GM23248 (cell line): ENCODE measurements at places on chromosomes 5 and 9.

GRCh38 chr9:3386753-3387152 is 139.0 kb downstream of the RFX3 start:
- DNase-seq, result no peak

- peak; percentile 15 for DNase-seq
These were observed 78.5 kb downstream of the ZNF618 start for GRCh38 chr9:113954591-113954990.

DNA sequence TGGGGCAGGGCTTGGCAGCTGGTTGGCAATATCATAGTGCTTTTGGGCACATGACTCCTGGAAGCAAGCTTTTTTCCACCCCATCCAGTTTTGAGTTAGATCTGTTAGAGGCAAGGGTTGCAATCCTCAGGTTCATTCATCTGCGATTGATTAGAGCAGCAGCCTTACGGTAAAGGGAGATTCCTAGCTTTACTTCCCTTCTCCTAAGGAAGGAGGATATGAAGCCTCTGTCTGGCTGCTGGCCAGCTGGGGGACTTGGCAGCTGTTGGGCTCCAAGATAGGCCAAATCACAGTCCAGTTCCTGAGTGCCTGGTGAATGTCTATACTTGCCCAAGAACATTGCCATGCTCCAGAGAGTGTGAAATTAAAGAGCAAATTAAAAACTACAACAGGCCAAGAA is 113.4 kb upstream of the CCNH start:
- no peak for DNase-seq

DNA sequence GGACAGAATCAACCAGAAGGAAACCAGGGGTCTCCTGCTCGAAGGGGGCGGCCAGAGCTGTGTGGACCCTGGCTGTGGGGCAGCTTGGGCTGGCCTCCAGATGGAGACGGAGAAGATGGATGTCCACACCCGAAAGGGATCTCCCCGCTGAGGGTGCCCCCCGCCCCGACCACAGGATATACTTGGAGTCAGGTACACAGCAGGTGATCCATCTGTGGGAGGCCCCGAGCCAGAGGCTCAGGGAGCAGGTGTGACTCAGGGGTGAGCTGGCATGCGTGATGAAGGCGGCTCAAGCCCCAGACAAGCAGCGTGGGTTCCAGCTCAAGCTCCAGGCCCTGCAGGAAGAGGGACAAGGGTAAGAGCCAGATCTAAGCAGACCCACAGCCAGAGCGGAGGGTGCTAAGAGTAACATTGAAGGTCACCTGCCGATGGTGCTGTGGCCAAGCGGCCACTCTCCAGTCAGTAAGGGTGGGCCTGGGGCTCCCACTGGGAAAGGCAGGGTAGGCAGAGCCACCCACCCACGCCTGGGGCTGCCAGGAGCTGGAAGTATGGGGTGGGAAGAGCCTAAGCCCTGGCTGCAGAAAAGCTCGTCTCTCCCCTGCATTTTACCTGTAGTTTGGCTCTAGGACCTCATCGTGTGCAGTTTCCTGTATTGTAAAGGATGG is 30.6 kb upstream of the MVB12B start:
- DNase-seq, result no peak

GRCh38 chr9:2853517-2853916 is 9.6 kb upstream of the PUM3 start:
- DNase-seq, result no peak

DNA sequence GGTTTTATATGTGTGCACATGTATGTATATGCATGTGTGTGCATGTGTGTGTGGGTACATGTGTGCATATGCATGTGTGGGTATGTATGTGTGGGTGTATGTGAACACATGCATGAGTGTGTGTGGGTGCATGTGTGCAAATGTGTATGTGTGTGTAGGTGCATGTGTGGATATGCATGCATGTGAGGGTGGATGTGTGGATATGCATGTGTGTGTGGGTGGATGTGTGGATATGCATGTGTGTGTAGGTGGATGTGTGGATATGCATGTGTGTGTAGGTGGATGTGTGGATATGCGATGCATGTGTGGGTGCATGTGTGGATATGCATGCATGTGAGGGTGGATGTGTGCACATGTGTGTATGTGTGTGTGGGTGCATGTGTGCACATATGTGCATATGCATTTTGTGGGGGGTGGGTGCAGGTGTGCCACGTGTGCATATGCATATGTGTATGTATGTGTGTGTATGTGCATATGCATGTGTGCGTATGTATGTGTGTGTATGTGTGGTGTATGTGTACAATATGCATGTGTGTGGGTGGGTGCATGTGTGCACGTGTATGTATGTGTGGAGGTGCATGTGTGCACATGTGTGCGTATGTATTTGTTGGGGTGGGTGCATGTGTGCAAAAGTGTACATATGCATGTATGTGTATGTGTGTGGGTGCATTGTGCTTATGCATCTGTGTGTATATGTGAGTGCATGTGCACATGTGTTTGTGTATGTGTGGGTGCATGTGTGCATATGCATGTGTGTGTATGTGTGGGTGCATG is 144.2 kb downstream of the GAS1 start:
- DNase-seq, result no peak

- DNase-seq, result peak; percentile 65
These were observed 9.2 kb upstream of the PHYHD1 start for GRCh38 chr9:128911529-128912035.

- DNase-seq, result no peak
These were observed 194.5 kb upstream of the RIOK2 start for GRCh38 chr5:97377582-97377981.

- DNase-seq, result no peak
These were observed 183.5 kb upstream of the EDIL3 start for GRCh38 chr5:84568171-84568570.

- DNase-seq, result no peak
These were observed 26.5 kb downstream of the AFAP1L1 start for GRCh38 chr5:149298163-149298562.

GRCh38 chr5:108505608-108506007 is 123.7 kb upstream of the FBXL17 start:
- no peak for DNase-seq

GRCh38 chr5:180526269-180526668 is 32.1 kb downstream of the CNOT6 start:
- DNase-seq, result no peak

- no peak for DNase-seq
These were observed 198.1 kb downstream of the EFNA5 start for GRCh38 chr5:107472620-107473064.

GRCh38 chr9:128841694-128842492 is 12.3 kb upstream of the SPOUT1 start:
- no peak for DNase-seq

DNA sequence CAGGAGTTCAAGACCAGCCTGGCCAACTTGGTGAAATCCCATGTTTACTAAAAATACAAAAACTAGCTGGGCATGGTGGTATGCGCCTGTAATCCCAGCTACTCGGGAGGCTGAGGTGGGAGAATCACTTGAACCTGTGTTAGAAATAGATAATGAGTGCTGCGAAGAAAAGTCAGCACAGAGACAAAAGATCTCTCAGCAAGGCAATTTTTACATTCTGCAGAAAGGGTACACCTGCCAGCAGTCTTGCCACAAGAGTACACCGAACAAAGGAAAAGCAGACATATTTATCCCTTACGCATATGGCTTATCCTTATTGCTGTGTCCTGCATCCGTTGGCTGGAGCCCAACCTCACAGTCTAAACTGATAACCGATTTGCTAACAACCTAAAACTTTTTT is 16.2 kb upstream of the GPBP1 start:
- DNase-seq, result no peak

- no peak for DNase-seq
These were observed 1.7 kb downstream of the CPLX2 start for GRCh38 chr5:175873088-175873454.

DNA sequence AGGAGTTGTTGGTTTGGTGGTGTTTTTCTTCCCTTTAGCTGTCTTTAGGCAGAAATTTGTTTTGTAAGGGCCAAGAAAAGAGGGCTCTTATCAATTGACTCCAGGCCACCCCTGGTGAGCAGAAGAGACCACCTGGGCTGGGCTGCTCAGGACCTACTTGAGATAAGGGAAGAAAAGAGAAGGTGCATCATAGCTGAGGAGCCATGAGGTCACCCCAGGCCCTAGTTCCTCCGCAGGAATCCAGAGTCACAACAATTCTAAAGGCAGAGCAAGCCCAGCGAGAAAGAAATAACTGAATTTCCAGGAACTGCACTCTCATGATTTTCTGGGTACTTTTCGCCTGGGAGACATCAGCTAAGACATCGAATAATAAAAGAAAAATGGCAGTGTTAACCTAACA is 34.9 kb downstream of the RFK start:
- no peak for DNase-seq

DNA sequence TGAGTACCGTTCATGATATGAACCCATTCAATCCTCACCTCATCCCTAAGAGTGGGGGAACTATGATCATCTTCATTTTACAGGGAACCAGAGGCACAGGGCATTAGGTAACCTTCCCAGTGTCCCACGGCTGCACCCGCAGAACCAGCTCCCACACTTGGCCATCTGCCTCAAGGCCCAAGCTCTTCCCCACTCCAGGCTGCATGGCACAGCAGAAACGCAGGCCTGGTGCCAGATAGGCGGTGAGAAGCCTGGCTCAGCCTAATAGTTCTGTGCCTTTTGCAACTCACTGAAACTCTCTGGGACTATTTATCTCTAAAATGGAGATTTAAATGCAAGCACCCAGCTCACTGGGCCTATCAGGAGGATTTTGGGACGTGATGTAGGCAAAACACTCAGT is 90.8 kb upstream of the ZNF618 start:
- DNase-seq, result no peak

- peak; percentile 45 for DNase-seq
These were observed 98.0 kb upstream of the ZNF608 start for GRCh38 chr5:124844371-124844920.

- no peak for DNase-seq
These were observed 371.4 kb downstream of the TMEM232 start for GRCh38 chr5:110354915-110355644.

GRCh38 chr5:32147959-32148358 is 26.2 kb downstream of the GOLPH3 start:
- no peak for DNase-seq

DNA sequence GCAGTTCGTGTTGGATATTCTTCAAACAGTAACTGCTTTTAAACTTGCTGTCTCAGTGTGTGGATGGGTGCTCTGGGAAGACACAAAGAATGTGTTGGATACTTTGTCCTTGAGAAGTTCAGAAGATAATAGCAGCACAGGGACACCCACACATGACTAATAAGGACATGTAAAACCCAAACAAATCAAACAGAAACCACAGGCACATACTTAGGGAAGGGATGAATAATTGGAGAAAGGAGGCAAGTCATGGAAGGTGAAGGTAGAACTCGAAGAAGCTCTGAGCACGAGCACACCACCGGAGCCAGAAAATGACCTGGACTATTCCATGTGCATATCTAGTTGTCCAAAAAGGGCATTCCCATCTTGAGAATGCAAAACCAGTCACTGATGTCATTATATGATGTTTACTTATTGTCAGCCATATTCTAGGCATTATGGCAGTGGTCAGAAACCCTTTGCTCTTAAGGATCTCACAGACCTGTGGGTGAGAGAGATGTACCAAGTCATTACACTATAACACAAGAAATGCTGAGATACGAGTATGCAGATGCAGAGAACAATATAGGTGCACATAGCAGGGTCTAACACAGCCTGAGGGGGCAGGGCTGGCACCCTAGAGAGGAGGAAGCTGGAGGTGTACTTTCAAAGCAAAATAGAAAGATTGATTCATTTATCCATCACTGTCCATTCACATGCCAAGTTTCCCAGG is 152.9 kb downstream of the PIK3R1 start:
- peak; percentile 59 for DNase-seq

DNA sequence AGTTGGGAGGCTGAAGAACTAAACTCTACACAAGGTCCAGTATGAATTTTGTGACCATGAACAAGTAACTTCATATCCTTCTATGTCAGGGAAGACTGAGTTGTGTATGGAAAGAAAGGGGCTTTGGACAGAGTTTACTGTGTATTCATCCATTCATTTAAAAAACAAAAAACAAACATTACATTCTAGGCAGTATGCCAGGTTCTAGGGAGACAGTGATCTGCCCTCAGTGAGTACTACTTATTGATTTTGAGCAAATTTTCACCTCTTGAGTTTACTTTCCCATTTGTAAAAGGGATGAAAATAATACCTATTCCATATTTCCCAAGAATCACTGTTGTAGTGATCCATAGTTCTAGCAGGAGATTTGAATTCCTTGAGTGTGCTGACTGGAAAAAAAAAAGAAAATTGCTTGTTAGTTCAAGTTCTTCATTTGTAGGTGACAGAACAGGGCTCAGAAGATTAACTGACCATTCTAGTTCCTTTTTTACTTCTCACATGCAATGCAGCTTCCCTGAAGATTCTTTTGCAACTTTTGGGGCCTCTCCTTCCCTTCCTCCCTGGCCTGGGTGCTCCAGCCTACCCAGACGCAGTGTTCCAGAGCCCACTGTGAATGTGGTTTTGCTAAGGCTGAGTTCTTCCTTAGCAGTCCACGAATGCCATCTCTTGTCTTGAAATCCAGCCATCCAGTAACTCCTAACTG is 2.6 kb upstream of the GAPVD1 start:
- DNase-seq, result no peak

GRCh38 chr9:82584349-82584863 is 478.5 kb downstream of the RASEF start:
- peak; percentile 27 for DNase-seq

- DNase-seq, result no peak
These were observed 37.4 kb upstream of the NFIB start for GRCh38 chr9:14351221-14351836.

- DNase-seq, result no peak
These were observed 186.8 kb upstream of the SLC27A6 start for GRCh38 chr5:128778474-128778873.

DNA sequence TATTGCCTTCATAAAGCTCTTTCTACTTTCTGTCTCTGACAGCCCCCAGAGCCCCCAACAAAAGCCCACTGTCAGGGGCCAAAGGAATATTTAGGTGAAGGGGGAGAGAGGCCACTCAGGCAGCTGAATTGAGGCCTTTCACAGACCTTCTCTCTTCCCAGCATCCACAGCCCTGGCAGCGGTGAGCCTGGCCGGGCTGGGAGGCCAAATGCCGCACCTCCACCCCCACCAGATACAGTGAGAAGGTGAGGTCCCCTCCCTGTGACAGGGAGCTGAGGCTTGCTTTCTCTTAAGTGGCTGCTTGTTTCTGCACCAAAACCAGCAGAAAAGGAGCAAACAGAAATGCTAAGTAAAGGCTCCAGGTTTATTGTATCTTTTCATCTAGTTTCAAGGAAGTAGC is 168.1 kb downstream of the ROR2 start:
- no peak for DNase-seq

DNA sequence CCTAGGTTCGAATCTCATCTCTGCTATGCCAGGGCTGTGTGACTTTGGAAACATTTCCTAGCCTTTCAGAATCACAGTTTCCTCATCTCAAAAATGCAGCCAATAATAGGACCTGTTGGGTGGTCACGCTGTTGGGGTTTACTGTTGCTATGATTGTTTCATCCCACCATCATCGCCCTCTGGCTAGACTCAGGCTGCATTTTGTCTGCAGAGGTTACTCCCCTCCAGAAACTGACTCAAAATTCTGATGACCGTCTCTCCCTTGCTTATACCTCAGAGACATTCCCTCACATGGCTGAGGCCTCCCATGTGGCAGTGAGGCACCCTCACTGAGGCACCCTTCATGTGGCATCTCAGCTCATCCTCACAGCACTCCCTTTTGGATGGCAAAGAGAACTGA is 61.6 kb downstream of the COL27A1 start:
- DNase-seq, result peak; percentile 30

GRCh38 chr9:132234535-132234934 is 72.7 kb downstream of the NTNG2 start:
- DNase-seq, result peak; percentile 30
